ENCODE measurements at places on chromosomes 1 and 21. TPM values are rescaled to one million over a fixed set of nuclear protein-coding genes. Genes with fewer than 3 reads are reported as not detected.

- H3K27ac ChIP-seq: no peak overlapping the region
- DNase-seq: no peak
- H3K4me3 ChIP-seq: no peak overlapping the region
These were observed 1471.7 kb upstream of the B3GALT2 start for GRCh38 chr1:194658090-194658439.

GRCh38 chr1:153119491-153119971 is 6.2 kb upstream of the SPRR2F start:
- peaks cover 5% of the 10 kb centered on the region for H3K27me3 ChIP-seq
- no peak for DNase-seq
- no peaks in the 10 kb centered on the region for H3K4me1 ChIP-seq
- H3K36me3 ChIP-seq: no peaks in the 10 kb centered on the region

- no peak overlapping the region for H3K4me3 ChIP-seq
- H3K27me3 ChIP-seq: no peaks in the 10 kb centered on the region
- H3K36me3 ChIP-seq: no peaks in the 10 kb centered on the region
- no peak for DNase-seq
- no peak overlapping the region for H3K27ac ChIP-seq
These were observed 303.1 kb downstream of the CTH start for GRCh38 chr1:70714149-70714548.

RNU1-1 gene
- polyA plus RNA-seq: not detected

DNA sequence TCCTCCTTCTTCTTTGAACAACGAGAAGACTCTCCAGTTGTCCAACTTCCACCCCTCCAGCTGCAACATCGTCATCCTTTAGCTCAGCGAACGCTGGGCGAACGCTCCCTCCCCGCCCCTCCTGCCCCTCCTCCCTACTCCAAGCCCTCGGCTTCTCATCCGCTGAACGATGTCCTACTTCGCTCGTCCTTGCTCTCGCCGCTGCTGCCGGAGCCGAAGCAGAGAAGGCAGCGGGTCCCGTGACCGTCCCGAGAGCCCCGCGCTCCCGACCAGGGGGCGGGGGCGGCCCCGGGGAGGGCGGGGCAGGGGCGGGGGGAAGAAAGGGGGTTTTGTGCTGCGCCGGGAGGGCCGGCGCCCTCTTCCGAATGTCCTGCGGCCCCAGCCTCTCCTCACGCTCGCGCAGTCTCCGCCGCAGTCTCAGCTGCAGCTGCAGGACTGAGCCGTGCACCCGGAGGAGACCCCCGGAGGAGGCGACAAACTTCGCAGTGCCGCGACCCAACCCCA is at the start of gene BCAN:
TSS of gene BCAN (plus strand) at position 357 of the 504 bp plus-strand sequence. CDS start 3,938 bp downstream, outside the sequence.
- H3K4me1 ChIP-seq: peaks cover 4% of the 10 kb centered on the region

TMEM51 gene
- polyA plus RNA-seq: 1.2 TPM

DNA sequence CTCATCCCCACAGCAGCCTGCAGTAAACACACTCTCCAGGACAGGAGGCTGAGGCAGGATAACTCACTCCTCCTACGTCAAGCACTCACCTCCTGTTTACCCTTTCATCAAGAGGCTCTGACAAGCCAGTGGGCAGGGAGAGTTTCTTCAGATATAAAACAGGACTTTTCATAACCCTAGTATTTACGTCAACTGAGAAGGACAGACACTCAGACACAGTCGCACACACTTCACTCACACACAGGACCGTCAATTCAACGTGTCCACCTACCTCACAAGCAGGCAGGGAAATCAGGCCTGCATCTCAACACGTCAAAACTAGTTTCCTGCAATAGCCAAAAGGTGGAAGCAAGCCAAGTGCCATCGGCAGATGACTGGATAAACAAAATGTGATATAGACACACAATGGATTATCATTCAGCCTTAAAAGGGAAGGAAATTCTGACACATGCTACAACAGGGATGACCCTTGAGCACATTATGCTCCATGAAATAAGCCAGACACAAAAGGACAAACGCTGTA is 48.6 kb downstream of the ITPKB start:
- H3K4me3 ChIP-seq: no peak overlapping the region
- no peaks in the 10 kb centered on the region for H3K27me3 ChIP-seq
- peaks cover 64% of the 10 kb centered on the region for H3K36me3 ChIP-seq
- H3K4me1 ChIP-seq: no peaks in the 10 kb centered on the region

GFI1 gene
- not detected for polyA plus RNA-seq

LMOD1 gene
- polyA plus RNA-seq: not detected

DNA sequence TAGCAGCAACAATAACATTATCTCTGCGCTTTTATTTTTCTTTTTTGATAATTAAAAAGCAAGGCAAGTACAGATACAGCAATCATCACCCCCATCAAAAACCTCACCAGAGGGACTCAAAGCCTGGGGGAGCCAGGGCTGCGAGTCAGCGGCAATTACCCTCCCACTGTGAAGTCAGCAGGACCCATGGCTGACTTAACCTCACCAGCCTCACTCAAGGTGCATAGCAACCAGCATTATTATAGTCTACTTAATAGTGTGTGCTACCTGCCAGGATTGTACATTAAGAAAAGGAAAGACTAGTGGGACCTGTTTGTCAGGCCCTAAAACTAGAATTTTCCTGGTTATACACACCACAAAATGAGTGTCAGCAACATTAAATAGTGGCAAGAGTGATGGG is 28.9 kb upstream of the SERBP1 start:
- H3K4me1 ChIP-seq: no peaks in the 10 kb centered on the region
- no peak overlapping the region for H3K4me3 ChIP-seq
- H3K27ac ChIP-seq: no peak overlapping the region
- no peak for DNase-seq
- H3K36me3 ChIP-seq: no peaks in the 10 kb centered on the region

- peak overlapping the region; percentile 94 for H3K27ac ChIP-seq
- no peaks in the 10 kb centered on the region for H3K36me3 ChIP-seq
- peak; percentile 96 for DNase-seq
- peaks cover 56% of the 10 kb centered on the region for H3K4me1 ChIP-seq
- no peaks in the 10 kb centered on the region for H3K27me3 ChIP-seq
These were observed 6.8 kb upstream of the AKR1A1 start for GRCh38 chr1:45543581-45544417.

- no peak overlapping the region for H3K27ac ChIP-seq
- peaks cover 12% of the 10 kb centered on the region for H3K36me3 ChIP-seq
- no peaks in the 10 kb centered on the region for H3K27me3 ChIP-seq
- H3K4me3 ChIP-seq: no peak overlapping the region
These were observed 26.5 kb downstream of the SCMH1 start for GRCh38 chr1:41215623-41216022.

- no peak for DNase-seq
- no peaks in the 10 kb centered on the region for H3K27me3 ChIP-seq
- H3K4me1 ChIP-seq: no peaks in the 10 kb centered on the region
- H3K36me3 ChIP-seq: no peaks in the 10 kb centered on the region
- no peak overlapping the region for H3K4me3 ChIP-seq
These were observed 1588.1 kb upstream of the B3GALT2 start for GRCh38 chr1:194774535-194774934.

FAM177B gene
- polyA plus RNA-seq: not detected

SFN gene
- polyA plus RNA-seq: not detected

DNA sequence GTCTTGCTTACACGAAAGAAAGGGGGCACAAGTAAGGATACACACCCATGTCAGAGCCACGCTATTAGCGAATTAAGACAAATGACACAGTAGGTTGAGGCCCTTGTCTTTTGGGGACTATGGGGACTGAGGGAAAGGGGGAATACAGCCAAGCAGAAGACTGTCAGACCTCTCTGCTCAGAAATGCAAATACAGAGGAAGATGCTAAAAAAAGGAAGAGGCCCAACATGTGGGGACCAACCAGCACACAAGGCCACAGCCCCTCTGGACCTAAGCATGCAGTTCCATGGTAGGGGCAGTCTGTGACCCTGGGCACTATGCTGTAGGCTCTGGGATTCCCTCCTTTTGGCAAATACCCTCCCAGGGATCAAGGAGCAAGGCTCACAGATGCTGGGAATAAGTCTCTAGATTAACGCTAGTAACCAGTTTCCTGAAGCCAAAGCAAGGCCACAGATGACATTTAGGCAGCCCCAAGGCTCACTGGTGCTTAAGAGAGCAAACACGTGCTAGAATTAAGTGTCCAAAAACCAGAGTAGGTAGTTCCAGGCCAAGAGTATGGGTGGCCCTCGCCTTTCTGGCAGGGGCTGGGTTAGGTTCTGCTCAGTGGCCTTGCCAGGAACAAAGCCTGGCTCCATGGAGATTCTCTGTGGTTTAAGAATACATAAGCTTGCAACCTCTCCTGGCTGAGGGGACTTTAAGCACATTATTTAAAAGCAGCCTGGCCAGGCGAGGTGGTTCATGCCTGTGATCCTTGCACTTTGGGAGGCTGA is 38.2 kb downstream of the RABIF start:
- H3K4me3 ChIP-seq: no peak overlapping the region
- H3K36me3 ChIP-seq: no peaks in the 10 kb centered on the region
- H3K27me3 ChIP-seq: no peaks in the 10 kb centered on the region
- no peak for DNase-seq
- peaks cover 5% of the 10 kb centered on the region for H3K4me1 ChIP-seq

DNA sequence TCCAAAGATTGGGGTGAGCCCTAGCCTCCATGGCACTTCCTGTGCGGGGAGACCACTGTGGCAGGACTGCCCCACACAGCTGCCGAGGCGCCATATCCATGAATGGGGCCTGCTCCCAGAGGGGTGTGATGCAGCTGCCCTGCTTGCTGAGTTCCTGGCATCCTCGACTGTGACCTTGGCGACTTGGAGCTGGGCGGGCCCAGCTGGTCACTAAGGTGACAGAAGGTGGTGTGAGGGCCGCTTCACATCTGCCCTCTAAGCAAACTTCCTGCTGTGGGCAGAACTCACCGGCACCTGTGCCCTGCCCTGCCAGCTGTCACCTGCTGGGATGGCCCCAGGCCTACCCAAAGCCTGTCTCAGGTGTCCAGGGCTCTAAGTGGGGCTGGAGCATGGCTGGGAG is 9.0 kb downstream of the TMEM61 start:
- DNase-seq: no peak
- H3K36me3 ChIP-seq: no peaks in the 10 kb centered on the region
- no peak overlapping the region for H3K27ac ChIP-seq
- H3K4me3 ChIP-seq: no peak overlapping the region

GRCh38 chr1:2310332-2311183 is 80.8 kb downstream of the MORN1 start:
- no peak overlapping the region for H3K4me3 ChIP-seq
- H3K36me3 ChIP-seq: peaks cover 28% of the 10 kb centered on the region
- peaks cover 15% of the 10 kb centered on the region for H3K4me1 ChIP-seq
- DNase-seq: no peak
- H3K27ac ChIP-seq: no peak overlapping the region

ACTA1 gene
- not detected for polyA plus RNA-seq

GRCh38 chr1:51728611-51729155 is 111.8 kb downstream of the OSBPL9 start:
- peak overlapping the region; percentile 79 for H3K4me3 ChIP-seq
- H3K4me1 ChIP-seq: peaks cover 30% of the 10 kb centered on the region
- no peaks in the 10 kb centered on the region for H3K27me3 ChIP-seq
- DNase-seq: no peak
- H3K36me3 ChIP-seq: no peaks in the 10 kb centered on the region

GRCh38 chr1:182739545-182739944 is 50.0 kb upstream of the NPL start:
- H3K27me3 ChIP-seq: no peaks in the 10 kb centered on the region
- H3K27ac ChIP-seq: no peak overlapping the region
- no peak overlapping the region for H3K4me3 ChIP-seq
- no peaks in the 10 kb centered on the region for H3K36me3 ChIP-seq
- no peak for DNase-seq
- H3K4me1 ChIP-seq: no peaks in the 10 kb centered on the region

DNA sequence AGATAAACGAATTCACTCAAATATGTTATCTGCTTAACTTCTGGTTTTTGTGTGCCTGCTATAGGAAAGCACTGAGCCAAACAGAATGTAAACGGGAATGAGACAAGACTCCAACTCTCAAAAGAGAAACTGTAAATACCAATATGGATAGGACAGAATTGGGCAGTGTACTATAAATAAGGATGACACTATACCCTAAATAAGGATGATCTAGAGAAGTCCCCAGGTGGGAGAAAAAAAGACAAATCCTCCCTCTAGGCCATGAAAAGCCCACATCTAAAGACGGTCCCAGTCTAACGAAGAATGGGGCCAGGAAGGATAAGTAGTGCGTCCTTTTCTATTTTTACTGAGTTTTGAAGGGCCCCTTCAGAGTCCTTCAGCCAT is 1.5 kb upstream of the GABPB2 start:
- no peak overlapping the region for H3K4me3 ChIP-seq
- H3K27ac ChIP-seq: no peak overlapping the region
- no peaks in the 10 kb centered on the region for H3K36me3 ChIP-seq
- H3K27me3 ChIP-seq: no peaks in the 10 kb centered on the region

DNA sequence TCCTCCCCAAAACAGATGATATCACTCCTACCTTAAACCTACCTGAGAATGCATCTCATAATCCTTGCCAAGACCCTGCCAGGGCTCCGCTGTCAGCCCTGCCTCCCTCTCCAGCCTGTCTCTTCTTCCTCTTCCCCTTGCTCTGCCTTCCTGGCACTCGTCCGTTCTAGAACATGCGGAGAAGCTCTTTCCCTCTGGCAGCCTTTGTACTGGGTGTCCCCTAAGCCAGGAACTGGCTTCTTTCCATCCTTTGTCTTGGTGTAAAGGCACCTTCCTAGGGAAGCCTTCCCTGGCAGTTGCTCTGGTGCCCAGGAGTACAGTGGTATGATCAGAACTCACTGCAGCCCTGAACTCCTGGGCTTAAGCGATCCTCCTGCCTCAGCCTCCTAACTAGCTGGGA is 36.1 kb downstream of the CTNNBIP1 start:
- no peak overlapping the region for H3K4me3 ChIP-seq
- H3K4me1 ChIP-seq: peaks cover 5% of the 10 kb centered on the region

SLC44A3 gene
- polyA plus RNA-seq: not detected

DNA sequence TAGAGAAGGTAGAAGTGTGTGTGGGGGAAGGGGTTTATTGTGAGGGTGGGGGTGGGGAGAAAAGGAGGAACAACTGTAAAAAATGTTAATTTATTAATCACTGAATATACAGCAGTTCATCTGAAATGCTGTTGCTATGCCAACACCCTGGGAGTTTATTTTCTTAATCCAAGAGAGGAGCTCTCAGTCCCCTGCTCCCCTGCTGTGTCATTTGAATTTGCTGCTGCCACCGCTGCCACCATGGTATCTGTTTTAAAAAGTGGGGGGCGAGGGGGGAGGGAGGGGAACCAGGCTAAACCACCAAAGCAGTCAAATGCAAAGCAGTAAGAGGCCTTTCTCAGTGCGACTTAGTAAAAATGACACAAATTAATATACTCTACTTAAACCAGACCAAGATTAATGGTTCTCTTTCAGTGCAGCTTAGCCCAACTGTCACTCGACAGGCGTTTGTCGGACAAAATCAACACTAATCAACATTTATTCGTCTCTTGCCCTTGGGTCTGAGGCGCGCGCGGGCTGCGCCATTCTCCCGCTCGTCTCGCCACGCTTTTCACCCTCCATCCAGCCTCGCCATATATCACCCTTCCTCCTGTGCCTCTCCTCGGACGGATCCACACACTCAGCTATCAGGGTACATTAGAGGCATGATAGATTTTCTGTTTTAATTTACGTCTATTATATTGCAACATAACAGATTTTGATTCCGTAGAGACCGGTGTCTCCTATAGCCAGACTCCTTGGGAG is 76.2 kb downstream of the PBX1 start:
- no peak overlapping the region for H3K27ac ChIP-seq
- no peak for DNase-seq
- H3K4me1 ChIP-seq: no peaks in the 10 kb centered on the region
- no peaks in the 10 kb centered on the region for H3K27me3 ChIP-seq
- no peak overlapping the region for H3K4me3 ChIP-seq

PGLYRP4 gene
- polyA plus RNA-seq: not detected

- peaks cover 4% of the 10 kb centered on the region for H3K27me3 ChIP-seq
- no peaks in the 10 kb centered on the region for H3K36me3 ChIP-seq
- peaks cover 20% of the 10 kb centered on the region for H3K4me1 ChIP-seq
- DNase-seq: no peak
- H3K27ac ChIP-seq: no peak overlapping the region
- no peak overlapping the region for H3K4me3 ChIP-seq
These were observed 40.9 kb downstream of the PDPN start for GRCh38 chr1:13624526-13624925.

All from CD14-positive monocyte (primary cell).